ENCODE measurements at places on chromosomes 11 and 22.

GRCh38 chr11:31807799-31808667 lies 3.1 kb downstream of the PAX6 start:
- no peak for DNase-seq

GRCh38 chr11:75301131-75301530 lies 50.3 kb downstream of the ARRB1 start:
- DNase-seq, result no peak

DNA sequence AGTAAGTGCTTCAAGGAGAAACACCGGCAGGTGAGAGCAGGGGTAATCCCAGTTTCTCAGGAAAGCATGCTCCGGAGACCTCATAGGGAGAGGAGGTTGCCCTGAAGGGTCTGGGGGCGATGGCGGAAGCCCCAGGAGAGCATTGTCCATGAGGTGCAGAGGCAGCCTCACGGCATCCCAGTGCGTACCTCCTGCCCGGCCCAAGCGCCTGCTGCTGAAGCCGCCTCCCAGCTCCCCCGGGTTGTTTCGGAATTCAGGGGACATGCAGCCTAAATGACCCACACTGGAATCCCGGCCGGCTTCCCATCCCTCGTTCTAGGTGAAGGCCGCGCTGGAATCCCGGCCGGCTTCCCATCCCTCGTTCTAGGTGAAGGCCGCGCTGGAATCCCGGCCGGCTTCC lies 2.7 kb downstream of the ZBED4 start:
- DNase-seq, result no peak

GRCh38 chr11:133635244-133635739 lies 103.0 kb upstream of the OPCML start:
- no peak for DNase-seq

DNA sequence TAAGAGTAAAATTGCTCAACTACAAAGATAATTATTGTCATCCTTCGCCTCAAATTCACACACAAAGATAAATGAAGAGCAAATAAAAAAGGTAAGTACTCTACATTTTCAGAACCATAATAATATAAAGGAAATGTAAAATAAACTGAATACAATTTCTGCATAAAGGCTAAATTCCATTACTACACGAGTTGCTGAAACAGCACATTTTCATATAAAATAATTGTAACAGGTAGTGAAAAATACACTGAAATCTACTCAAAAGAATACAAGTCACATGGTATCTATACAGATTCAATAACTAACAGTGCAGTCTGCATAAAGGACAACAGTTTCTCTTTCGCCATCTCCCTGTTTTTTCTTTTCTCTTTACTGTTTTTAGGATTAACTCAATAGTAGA lies 54.8 kb upstream of the GAB2 start:
- DNase-seq, result no peak

DNA sequence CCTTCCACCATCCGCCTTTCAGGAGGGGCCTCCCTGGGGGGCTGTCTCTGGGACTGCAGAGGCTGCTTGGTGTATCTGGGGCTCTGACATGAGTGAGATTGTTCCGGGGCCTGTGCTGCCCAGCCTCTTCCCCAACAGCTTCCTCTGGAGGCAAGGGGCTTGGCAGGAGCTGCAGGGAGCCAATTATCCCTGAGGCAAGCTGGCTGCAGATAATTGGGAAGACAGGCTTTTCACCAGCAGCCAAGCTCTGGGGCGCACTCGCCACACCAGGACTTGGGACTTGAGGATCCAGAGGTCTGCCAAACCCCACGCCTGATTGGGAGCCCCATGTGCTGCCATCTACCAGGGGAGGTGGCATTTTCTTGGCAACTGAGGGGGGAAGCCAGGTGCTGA lies 15.6 kb upstream of the RTN4R start:
- DNase-seq, result no peak

- peak; percentile 59 for DNase-seq
These were observed 116.6 kb downstream of the TBC1D22A start for GRCh38 chr22:46879083-46879482.

GRCh38 chr11:101034076-101034475 lies 95.5 kb downstream of the PGR start:
- no peak for DNase-seq

DNA sequence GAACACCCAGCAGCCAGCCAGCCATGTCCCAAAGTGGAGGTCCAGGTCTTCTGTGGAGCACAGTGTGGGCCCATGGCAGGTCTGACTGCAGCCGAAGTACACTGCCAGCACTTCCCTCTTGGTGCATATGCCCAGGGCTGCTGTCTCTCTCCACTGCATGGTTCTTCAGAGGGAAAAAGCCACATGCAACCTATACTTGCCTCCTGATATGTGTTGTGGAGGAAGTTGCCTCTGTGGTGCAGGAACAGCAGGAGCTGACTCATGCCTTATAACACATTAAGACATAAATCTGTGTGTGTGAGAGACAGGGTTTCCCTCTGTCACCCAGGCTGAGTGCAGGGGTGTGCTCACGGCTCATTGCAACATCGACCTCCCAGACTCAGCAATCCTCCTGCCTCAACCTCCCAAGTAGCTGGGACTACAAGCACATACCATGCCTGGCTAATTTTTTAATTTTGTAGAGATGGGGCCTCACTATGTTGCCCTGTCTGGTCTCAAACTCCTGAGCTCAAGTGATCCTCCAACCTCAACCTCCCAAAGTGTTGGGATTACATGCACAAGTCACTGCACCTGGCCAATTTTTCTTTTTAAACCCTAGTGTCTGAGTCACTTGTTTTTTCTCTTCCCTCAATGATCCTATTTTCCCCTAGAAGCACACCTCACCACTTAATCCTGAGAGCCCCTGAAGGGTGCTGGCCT lies 98.8 kb downstream of the MPPED2 start:
- DNase-seq, result peak; percentile 40
